Muscle of arm (tissue), 14 donors: ENCODE measurements at places on chromosomes 6 and 20.

DNA sequence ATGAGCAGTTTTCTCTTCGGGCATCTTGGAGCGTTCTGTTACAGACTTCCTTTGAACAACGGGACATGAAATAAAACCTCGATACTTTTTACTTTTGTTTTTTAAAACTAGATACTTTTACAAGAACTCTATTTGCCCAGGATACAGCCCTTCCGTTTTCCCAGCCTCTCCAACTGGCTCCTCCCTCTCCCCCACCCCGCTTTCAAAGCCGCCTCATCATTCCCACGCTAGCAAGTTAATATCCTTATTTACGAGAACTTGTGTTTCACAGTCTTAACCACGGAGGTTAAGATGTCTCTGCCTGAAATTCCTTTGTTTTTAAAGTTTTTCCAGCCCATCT is 241 bp upstream of the CFAP206 start:
- DNase-seq: no peak

- peak; percentile 38 for DNase-seq
Measured at GRCh38 chr6:162684961-162685360, 42.6 kb downstream of the PRKN start.

DNA sequence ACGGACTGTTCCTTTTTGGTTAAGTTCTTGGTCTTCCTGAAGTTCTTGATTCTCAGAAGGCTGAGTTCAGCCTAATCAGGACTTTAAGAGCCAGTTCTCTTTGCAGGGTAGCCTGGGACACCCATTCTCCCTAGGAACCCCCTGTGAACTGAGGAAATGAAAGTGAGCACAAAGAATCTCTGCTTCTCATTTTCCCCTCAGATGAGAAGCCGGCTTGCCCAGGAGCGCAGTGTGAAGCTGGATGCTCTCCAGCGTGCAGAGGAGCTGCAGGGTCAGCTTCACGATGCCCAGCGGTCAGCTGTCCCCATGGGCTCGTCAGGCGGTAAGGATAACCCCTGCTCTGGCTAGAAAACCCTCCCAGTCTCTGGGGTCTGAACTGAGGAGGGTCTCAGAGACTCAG is 34.0 kb downstream of the CD164 start:
- no peak for DNase-seq

DNA sequence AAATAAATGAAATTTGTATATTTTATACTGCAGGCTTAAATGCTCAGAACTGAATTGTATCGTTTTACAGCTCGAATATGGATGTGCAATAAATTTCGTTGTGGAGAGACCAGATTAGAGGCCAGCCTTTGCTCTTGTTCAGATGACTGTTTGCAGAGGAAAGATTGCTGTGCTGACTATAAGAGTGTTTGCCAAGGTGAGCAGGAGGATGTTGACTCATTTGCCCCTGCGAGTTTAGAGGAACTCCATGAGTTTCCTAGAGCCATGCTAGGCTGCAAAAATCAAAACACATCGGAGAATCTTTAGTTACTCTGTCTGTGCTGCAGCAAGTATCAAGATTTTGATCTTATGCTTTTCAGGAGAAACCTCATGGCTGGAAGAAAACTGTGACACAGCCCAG is 15.4 kb downstream of the ENPP3 start:
- DNase-seq: no peak

GRCh38 chr6:116411284-116411623 is 40.5 kb downstream of the DSE start:
- no peak for DNase-seq

GRCh38 chr20:39278230-39278788 is 316.2 kb downstream of the DHX35 start:
- DNase-seq: no peak

GRCh38 chr6:70952608-70953165 is 4.2 kb downstream of the B3GAT2 start:
- DNase-seq: no peak

DNA sequence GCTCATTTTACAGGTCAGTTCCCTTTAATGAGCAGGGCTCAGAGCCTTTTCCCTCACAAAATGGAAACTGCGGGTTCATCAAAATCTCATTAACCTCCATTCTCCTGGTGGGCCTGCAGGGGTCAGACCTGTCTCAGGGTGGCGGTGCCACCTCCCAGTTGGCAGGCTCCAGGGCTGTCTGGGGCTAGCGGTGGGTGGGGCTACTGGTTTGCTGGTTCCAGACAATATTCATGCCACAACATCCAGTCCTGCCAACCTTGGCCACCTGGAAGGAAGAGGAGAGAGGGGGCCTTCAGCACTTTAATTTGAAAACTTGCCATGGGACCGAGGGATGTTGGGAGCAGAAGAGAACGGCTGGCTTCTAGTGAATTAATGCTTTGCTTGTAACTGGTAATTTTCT is 41.9 kb upstream of the CTNNBL1 start:
- no peak for DNase-seq

DNA sequence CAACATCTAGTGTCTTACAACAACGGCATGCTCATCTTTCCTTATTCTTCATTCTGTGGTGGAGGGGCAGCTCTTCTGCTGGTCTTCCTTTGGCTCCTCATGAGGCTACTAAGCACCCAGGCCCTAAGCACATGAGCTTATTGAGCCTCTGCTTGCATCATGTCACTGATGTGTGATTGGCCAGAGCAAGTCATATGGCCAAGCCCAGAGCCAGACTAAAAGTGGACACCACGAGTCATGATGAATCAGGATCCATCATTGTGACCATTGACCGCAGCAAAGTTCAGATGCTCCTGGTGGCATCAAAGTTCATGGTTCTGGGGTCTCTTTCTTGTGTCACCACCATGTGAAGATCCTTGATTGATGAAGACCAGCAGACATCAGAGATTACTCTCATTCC is 192.0 kb upstream of the FOXA2 start:
- no peak for DNase-seq

DNA sequence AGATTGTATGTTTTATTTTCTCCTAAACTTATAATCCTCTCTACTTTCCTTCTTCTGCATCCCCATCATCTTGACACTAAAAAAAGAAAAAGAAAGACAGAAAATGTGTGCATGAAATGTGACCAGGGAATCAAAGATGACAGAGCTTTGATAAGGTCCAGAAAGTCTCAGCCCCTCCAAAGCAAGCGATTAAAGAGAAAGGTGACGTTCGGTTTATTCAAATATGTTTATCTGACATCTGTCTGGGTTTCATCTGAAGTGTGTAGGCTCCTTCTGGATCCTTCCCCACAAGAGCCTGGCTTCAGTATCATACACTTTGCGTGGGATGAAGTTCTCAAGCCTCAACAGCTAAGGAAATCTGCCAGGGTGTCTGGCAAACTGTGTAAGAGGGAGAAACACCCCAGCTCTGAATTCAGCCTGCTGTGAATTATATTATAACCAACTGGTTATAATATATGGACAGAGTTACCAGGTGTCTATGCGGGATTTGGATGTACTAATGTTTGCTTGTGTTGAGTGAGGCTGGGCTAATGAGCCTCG is 263.0 kb downstream of the ZNF217 start:
- no peak for DNase-seq
